ENCODE measurements at places on chromosomes 2 and 18.

DNA sequence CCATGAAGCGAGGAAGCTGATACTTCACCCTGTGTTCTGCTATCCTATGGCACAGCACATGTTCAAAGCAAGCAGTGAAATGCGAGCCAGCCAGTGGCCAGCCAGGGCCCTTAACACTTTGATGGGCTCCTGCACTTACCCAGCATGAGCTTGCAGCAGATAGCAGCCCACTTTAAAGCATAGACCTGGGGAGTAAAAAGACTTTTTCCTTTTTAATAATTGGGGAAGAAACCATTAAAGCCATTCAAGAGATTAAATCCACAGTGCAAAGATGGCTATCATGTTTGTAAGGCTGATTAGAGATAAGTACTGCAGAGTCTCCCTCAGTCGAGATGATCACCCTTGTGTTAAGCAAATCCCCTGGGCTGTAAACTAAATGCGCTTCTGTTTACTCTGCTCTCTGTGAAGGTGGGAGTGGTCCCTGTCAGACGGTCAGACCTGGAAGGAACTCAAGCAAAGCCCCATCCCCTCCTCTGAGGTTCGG is 15.7 kb downstream of the CCBE1 start:
- DNase-seq: no peak

- no peak for DNase-seq
These were observed 77.2 kb downstream of the ACKR3 start for GRCh38 chr2:236646871-236647270.

- no peak for DNase-seq
These were observed 69.9 kb upstream of the MMADHC start for GRCh38 chr2:149657401-149658040.

- no peak for DNase-seq
These were observed 102.2 kb upstream of the FZD5 start for GRCh38 chr2:207871911-207872310.

DNA sequence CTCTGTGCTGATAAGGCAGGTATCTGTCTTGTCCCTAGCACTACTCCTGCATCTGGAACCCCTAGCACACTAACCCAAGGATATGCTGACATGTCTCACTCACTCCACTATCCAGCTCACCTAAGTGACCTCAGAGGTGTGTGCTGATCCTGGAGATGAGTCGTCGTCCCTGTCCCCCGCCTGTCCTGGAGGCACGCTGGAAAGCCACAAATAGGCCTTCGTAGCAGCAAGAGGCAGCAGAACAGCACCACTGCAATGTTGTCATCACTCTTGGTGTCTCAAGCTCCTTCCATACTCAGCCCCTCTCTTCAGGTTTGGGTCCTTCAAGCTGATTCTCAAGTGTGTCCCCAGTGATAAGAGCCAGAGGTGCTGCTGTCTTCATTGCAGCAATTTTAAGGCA is 73.0 kb upstream of the ITGA6 start:
- no peak for DNase-seq

GRCh38 chr2:223046470-223047040 is 5.4 kb upstream of the KCNE4 start:
- no peak for DNase-seq

DNA sequence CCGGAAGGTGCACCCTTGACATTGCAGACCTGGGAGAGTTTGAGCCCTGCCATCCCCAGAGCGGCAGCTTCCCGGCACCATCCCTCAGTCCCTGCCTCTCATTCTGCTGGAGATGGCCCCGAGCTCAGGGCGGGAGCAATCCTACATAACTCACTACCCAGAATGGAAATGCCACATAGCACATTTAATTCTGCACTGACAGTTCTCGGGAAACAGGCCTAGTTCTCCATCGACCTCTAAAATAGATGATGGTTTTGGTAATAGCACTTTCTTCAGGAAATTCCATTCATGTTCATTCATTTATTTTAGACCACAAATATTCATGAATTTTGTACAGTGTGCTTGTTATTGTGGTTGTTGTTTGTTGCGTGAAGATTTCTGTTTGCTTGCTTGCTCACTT is 92.9 kb upstream of the SLC14A2 start:
- no peak for DNase-seq

DNA sequence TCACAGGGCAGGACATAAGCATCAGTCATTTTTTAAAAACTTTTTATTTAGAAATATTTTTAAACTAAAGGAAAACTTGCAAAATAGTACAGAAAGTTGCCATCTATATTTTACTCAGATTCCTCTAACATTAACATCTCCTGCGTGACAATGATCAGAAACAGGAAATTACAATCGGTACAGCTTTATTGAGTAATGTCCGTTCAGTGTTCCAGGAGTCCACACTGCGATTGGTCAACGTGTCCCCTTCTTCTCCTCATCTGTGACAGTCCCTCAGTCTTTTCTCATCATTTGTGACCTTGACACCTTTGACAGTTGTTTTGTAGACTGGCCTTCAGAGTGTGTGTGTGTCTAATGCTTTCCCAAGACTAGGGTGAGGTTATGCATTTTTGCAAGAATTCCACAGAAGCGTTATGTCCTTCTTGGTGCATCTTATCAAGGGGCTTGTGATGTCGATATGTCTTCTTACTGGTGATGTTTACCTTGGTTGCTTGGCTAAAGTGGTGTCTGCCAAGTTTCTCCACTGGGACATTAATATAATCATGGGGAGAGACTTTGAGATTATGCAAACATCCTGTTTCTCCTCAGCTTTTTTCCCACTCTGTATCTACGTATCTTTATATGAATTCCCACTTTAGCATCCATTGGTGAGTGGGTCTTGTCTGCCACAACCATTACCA is 21.4 kb upstream of the TMEM177 start:
- DNase-seq: no peak

GRCh38 chr2:180690611-180691010 is 289.8 kb upstream of the UBE2E3 start:
- DNase-seq: no peak

DNA sequence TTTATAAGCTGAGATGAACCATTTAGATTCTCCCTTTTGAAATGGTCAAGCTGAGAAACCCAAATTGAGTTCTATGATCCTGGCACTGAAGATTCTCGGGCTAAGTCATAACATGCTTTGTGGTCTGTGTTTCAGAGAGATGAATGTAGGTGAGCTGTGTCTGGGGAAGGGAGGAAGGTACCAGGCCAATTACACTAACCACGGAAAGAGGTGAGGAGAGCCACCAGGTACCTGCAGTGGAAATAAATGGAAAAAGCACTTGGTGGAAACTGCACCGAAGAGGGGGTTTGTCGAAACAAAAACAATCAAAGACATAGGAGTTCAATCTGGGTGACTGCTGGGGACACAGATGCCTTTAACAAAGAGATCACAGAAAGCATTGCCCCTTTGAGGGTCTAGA is 963 bp upstream of the MRPL44 start:
- no peak for DNase-seq

DNA sequence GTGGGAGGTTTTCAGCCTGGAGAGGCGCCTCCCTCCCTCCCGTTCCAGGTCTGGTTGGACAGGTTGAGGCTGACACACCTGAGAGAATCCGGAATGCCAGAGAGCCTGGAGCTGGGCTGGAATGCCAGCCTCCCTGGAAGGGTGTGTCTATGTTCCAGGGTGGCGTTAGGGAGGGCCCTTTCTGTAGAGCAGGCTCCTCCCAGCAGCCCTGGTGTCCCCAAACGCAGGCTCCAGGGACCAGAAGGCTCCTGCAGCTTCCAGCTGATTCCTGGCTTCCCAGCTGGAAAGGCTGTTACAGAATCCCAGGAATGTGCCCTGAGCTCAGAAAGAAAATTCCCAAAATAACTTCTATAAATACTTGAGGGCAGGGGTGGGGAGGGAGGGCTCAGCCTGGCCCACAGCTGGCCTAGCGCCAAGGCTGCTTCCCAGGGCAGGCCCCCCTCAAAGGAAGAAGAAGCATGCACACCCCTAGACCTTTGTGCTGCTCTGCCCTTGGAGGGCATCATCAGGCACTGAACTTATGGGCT is 85.4 kb downstream of the STPG4 start:
- peak; percentile 74 for DNase-seq

GRCh38 chr2:225895126-225895525 is 495.6 kb downstream of the NYAP2 start:
- DNase-seq: no peak

DNA sequence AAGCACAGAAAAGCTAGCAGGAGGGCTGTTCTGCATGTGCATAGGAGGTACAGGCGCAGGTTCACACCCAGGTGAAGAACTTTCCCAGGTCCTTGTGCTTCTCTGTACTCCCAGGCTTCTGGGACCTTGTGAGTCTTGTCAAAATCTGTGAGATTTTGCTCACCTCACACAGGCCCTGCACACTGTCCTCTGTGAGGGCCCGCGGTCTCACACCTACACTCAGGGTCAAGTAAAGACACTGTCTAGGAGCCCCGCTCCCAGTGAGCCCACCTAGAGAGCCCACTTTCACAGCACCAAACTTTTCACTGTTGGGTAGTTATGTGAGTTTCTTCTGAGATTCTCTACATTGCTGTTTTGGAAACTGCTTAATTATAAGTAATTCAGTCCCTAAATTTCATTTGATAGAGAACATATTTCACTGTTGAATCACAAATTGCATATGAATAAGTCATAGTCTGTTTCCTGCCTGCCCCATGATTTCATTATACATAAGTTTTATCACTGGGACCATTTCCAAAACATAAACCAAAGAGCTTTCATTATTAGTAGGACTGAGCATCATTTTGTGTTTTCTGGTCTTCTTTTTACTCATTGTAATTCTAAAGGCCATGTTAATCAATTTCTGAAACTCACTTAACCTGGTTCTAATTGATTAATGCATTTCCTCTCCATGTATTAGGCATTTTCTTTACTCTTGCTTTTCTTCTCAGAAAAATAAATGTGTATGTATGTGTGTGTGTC is 234.2 kb upstream of the SPOPL start:
- DNase-seq: no peak

DNA sequence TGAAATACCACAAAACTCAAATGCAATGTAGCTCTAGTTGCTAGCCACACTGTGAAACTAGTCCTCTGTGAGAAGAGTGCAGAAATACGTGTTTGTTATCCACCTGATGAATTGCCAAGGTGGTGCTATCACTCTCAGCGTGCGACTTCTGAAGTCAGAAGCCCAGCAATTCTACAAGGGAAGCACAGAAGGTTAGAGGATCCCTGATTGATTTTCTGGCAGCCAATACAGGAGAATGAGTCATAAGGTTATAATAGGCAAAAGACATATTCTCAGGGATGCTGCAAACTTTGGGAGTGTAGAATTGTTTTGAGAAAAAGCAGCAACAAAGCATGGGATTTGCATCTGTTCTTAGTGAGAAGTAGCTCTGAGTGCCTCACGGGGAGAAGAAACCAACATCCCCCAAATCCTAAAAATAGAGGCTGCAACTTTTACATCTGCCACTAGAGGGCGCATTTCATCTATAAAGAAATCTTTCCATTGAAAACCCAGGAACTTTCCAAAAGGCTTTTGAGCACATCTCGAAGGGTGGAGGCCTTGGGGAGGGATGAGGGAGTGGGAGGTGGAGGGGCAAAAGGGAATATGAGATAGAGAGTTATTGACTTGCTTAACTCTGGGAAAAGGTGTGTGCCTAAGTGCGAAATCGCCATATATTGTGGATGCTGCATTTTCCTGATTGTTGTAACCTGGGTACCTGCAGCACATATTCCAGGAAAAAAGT is 78.0 kb downstream of the TMEM182 start:
- no peak for DNase-seq

GRCh38 chr2:54772110-54772509 is 48.6 kb downstream of the EML6 start:
- DNase-seq: no peak

Data from LNCaP clone FGC (cell line).